Stimulated activated CD4-positive, alpha-beta T cell treated with anti-CD3 and anti-CD28 coated beads, Interleukin-1b, Interleukin-23, amount 100 ng/mL, for 24 hours (primary cell): ENCODE measurements at places on chromosomes 2 and 18.

DNA sequence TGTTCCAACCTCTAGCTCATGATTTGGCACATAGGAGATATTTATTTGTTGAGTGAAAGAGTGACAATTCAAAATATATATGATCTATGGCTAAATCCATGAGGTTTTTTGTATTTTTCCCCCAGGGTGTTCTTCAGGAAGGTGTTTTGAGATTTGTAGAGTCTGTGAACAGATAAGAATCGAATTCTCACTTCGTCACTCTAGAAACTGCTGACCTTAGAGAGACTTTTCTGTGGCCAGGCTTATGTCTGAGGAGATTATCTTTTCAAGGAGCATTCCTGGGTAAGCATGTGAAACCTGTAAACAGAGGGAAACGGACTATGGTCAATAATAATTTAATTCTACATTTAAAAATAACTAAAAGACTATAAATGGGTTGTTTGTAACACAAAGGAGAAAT lies 849 bp upstream of the ITGB6 start:
- no peak for DNase-seq

- no peak for DNase-seq
Observed at GRCh38 chr18:26488417-26489009, 59.8 kb downstream of the KCTD1 start.

- peak; percentile 32 for DNase-seq
Observed at GRCh38 chr2:98412751-98413458, 31.8 kb upstream of the INPP4A start.

DNA sequence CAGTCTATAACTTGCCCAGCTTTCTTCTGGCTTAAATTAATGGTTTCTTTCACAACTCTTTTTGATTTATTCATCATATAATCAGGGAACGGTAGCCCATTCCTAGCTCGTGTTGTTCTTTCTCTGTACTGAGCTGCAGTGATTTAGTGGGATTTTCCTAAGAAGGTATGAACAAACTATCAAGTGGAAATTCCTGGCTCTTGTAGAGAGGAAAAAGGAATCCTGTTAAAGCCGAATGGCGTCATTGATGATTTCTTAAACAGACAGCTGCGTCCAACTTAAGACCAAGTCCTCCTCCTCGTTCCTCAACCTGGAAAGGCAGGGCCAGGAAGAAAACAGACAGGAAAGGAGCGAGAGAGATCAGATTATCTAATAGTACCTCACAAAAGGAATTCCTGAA lies 69.2 kb upstream of the CABLES1 start:
- no peak for DNase-seq

- DNase-seq: no peak
Observed at GRCh38 chr2:106339609-106340008, 128.6 kb downstream of the RGPD3 start.

GRCh38 chr18:79961527-79962291 lies 2.7 kb upstream of the HSBP1L1 start:
- DNase-seq: no peak

DNA sequence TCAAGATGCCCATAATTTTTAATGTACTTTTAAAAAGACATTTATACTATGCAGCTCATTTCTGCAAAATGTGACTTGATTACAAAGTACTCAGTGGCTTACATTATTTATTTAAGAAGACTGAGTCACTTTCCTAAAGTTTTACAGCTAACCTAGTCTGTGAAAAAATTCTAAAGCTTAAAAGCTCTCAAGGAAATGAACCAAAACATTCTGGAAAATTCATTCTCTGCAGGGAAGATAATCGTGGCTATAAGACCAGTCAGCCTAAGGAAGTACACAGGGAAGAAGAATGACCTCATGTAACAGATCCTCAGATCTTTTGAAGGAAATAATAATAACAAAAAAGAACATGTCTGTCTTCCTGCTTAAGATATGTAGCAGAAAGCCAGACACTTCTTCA lies 232.1 kb upstream of the STK17B start:
- no peak for DNase-seq

- DNase-seq: no peak
Observed at GRCh38 chr2:164134336-164134735, 398.5 kb upstream of the FIGN start.

DNA sequence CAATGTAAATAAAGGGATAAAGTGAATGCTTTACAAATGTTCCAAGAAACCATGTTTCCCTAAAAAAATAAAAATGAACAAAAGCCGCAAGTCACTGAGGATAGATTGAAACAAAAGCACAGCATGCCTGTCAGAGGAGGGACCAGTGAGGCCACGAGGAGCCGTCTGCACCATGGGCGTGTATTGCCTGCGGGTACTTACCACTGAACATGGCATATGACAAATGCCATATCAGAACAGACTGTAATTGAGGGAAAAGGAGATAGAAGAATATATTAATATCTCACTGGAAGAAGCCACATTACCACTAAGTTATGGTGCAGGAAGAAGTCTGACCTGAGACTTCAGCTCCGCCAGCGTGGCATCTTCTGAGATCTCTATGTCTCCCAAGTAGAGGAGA lies 75.8 kb downstream of the USP40 start:
- DNase-seq: no peak

DNA sequence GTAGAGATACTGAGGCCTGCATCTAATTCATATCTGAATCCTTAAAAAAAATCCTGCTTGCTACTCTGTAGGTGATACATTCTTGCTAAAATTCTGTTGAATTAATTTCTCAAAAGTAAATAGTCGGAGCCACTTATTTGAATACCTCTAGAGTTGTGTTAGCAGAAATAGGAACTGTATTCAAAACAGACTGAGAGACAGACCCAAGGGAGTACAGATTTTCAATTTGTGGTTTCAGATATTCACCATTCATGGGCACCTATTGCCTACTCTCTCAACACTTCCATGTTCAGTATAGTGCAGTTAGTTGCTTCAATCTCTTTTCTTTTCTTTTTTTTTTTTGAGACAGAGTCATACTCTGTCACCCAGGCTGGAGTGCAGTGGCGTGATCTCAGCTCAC lies 46.6 kb upstream of the CTLA4 start:
- no peak for DNase-seq
